ENCODE measurements at places on chromosomes 2 and 18. TPM values are rescaled to one million over a fixed set of nuclear protein-coding genes. Genes with fewer than 3 reads are reported as not detected.

SLC5A7 gene
- total RNA-seq: not detected

SCN1A gene
- not detected for total RNA-seq

C2orf72 gene
- total RNA-seq: 0.96 TPM

MDH1B gene
- total RNA-seq: 0.55 TPM

DYSF gene
- 0.05 TPM for total RNA-seq

TM4SF20 gene
- not detected for total RNA-seq

UGT1A3 gene
- total RNA-seq: not detected

RBMS1 gene
- 40.1 TPM for total RNA-seq

VWC2L gene
- total RNA-seq: not detected

CNTNAP5 gene
- not detected for total RNA-seq

EPAS1 gene
- total RNA-seq: 102 TPM

SLC9A4 gene
- total RNA-seq: 0.09 TPM

MYCN gene
- total RNA-seq: not detected

LRPPRC gene
- 156 TPM for total RNA-seq

MARCHF7 gene
- 80.0 TPM for total RNA-seq

TWIST2 gene
- total RNA-seq: not detected

RGPD5 gene
- 25.9 TPM for total RNA-seq

CFC1B gene
- total RNA-seq: not detected

STARD6 gene
- total RNA-seq: not detected

SIX3 gene
- 0.25 TPM for total RNA-seq

RASGRP3 gene
- total RNA-seq: 2.5 TPM

HRH4 gene
- total RNA-seq: 0.16 TPM

ANKRD23 gene
- total RNA-seq: 7.0 TPM

PCARE gene
- total RNA-seq: not detected

KCTD18 gene
- total RNA-seq: 12.3 TPM

GPR75 gene
- 2.4 TPM for total RNA-seq

TMEM247 gene
- total RNA-seq: not detected

MARCO gene
- not detected for total RNA-seq

CHPF gene
- 41.9 TPM for total RNA-seq

HNMT gene
- total RNA-seq: not detected

CYBRD1 gene
- total RNA-seq: 5.7 TPM

TUBA4B gene
- total RNA-seq: not detected

TEX44 gene
- total RNA-seq: not detected

IL36G gene
- not detected for total RNA-seq

EVA1A gene
- total RNA-seq: not detected
